Stimulated activated naive CD8-positive, alpha-beta T cell treated with anti-CD3 and anti-CD28 coated beads, Interleukin-15, amount 100 ng/mL, for 72 hours (primary cell): ENCODE measurements at places on chromosomes 5 and 9.

DNA sequence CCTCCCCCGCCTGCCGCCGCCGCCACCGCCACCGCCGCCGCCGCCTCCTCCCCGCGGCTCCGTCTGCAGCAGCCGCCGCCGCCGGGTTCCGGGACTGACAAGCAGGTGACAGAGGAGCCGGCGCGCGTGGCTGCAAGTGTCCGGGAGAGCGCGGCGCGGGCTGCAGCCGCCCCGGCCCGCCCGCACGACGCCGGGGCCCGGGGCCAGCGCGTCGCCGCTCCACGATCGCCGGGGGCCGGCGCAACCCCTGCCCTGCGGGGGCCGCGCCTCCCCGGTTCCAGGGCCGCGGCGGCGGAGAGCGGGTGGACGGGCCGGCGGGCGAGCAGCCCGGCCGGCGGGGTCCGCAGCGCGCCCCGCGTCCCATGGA is 343 bp downstream of the LMX1B start:
- DNase-seq, result no peak

DNA sequence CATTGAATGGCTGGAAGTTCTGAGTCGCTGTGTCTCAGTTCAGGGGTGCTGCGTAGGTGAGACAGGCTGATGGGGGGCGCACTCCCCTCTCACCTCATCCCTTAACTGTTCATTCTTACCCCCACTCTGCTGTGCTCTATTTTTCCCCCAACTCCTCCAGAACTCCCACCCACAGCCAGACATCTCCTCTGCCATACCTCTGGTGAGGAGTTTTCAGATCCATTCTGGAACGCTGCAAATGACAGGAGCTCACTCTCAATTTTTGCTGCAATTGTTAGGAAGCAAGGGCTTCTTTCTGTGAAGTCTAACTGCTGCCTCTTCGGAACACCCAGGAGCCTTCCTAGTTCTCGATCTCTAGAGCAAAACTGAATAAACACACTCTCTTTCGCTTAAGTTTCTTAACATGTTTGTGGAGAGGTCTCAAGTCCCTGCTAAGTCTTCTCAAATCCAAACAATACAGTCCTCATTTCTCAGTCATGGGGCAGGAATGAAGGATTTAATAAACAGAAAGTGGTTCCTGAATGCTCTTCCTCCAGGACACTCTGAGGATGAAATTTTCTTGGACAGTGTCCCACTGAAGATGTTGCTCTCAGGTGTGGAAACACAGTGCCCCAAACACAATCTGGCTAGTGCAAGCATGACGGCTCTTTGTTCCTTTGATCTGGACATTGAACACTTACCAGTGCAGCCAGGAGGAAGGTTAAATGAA is 387.7 kb downstream of the KDM4C start:
- no peak for DNase-seq

DNA sequence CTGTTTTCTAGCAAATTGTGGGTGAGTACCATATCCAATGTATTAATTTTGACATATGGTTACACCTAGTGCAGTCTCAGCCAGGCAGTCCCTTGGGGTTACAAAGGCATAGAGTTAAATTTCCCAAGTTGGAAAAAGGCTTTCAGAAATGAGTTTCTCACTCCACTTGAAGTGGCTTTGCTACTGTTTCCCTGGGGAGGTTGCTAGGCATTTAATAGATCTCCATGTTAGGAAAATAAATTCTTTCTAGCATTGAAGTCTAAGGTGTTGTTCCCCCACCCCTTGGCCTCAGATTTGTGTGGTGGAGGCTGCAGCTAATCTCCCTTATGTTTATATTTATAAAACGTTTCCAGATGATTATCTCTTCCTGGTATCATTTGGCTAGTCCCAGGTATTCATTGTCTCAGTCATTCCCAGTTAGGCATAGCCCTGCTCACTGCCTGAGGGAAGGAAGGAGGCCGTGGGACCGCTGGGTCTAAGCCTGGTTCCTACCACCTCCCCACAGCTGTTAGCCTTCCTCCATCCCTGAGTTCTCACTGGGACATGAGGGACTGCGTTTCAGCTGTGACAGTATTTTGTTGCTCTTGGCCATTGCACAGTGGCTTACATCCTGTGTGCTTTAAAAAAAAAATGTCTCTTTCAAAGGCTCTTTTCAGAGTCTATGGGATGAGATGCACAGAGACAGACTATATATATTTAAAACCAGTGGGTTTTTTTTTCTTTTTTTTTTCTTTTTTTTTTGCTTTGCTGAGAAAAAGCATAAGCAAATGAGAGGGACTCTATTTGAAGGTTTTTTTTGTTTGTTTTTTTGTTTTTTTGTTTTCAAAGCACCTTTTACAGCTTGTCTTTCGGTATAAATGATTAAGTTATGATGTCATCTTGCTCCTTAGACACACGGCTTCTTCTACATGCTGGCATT is 121.5 kb downstream of the MAST4 start:
- no peak for DNase-seq

GRCh38 chr9:15944341-15944740 is 391.5 kb downstream of the CCDC171 start:
- DNase-seq, result no peak

GRCh38 chr9:78871452-78872331 is 574.8 kb downstream of the PSAT1 start:
- DNase-seq, result no peak

- DNase-seq, result no peak
These were observed 59.1 kb upstream of the ALDH1A1 start for GRCh38 chr9:73011956-73012355.

GRCh38 chr5:143536364-143536763 is 132.9 kb upstream of the NR3C1 start:
- no peak for DNase-seq

GRCh38 chr5:15026011-15026893 is 154.7 kb upstream of the ANKH start:
- DNase-seq, result no peak

DNA sequence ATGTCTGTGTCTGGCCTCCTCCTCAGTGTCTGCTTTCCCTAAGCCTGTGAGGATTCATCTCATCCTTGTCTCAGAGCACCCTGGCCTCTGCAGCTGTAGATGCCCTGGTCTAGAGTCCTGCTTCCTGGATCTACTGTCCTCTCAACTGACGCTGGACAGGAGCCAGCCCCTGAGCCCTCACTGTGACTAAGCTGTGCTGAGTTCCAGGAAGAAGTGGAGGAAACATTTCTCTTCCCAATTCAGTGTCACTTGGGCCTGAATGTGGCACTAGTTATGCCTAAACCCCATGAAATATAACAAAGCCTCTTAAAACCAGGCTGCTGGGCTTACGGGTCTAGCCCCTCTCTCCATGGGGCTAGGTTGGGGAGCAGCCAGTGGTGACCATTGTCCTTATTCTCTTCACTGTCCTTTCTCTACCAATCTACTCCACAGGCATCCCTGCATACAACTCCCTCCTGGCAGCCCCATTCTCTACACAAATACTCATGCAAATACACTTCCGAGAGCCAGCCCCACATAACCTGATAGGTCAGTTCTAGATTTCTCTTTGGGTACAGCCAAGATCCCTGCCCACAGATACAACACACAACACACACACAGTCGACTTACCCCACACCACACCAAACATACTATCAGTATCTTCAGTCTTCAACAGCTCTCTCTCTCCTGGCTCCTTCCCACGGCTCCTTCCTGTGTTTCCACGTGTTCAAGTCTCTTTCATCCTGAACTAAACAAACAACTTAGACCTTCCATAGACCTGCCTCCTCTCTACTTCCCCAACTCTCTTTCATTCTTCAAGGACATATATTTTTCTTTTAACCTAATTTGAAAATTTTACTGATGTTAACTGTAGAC is 220.8 kb downstream of the SNX18 start:
- DNase-seq, result no peak

- no peak for DNase-seq
These were observed 115.7 kb downstream of the WNK2 start for GRCh38 chr9:93299418-93300174.

- DNase-seq, result no peak
These were observed 119.8 kb upstream of the PANK3 start for GRCh38 chr5:168699002-168699401.

DNA sequence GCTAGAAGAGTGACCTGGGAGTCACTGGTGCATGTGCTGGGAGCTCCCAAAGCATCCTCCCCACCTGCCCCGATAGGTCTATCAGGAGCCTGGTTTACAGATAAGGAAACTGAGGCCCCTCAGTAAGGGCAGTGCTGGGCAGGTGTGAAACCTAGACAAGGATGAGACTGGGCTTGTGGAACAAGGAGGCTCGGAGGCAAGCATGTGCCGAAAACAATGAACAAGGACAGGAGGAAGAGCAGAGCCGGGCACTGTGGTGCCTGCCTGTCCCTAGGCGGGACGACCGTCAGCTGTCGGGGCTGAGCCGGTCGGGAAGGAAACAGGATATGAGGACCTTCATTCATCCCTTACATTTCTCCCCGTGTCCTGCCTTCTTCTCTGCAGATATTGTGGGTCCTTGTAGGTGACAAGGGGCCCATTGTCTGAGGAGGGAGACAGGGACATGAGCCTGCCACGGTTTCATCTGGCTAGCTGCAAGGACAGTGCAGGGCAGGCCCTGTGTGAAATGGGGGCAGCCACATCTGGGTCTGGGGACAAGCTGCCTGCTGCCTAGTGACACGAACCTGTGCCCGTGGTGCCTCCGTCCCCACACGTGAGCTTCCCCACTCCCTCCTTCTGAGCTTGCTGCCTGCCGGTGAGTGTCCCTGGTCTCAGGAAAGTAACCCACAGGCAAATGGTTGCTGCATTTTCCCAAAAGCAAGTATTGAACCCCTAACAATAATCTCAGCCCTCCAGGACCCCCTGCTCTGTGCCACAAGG is 18.6 kb downstream of the FGD3 start:
- no peak for DNase-seq

DNA sequence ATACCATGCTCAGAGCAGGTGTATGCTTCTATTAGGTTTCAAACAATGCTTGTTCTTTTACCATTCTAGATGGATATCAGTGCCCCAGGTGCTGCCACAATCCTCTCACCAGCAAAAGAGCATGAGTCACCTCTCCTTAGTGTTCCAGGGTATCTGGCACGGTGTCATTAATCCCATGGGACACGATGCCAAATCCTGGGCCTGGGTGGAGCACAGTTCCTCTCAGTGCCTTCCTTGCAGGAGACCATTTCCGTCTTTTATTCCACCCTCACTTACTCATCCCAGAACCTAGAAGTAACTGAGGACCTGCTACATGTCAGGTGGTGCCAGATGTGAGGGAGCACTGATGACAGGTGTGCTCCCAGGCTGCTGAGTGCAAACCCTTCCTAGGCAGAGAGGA is 1.3 kb upstream of the OR13J1 start:
- DNase-seq, result no peak

DNA sequence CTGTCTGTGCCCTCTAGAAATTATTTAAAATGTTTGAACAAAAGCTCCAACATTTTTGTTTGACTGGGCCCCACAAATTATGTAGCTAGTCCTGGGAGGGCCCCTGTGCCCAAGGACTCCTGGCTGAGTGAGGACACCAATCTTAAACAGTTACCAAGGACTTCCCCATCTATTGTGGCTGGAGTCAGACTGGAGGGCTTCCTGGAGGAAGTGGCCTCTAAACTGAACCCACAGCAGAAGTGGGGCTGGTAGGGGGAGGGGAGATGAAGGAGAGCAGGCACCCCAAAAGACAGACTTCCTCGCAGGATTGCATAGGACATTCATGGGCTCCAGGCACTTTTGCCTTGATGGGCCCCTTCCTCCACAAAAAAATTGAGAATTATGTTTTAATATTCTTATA is 8.1 kb downstream of the ADAMTS13 start:
- no peak for DNase-seq

- no peak for DNase-seq
These were observed 111.1 kb downstream of the CACNA1B start for GRCh38 chr9:137988701-137989100.

- DNase-seq, result peak; percentile 59
These were observed 14.7 kb upstream of the CXXC5 start for GRCh38 chr5:139633295-139634027.

DNA sequence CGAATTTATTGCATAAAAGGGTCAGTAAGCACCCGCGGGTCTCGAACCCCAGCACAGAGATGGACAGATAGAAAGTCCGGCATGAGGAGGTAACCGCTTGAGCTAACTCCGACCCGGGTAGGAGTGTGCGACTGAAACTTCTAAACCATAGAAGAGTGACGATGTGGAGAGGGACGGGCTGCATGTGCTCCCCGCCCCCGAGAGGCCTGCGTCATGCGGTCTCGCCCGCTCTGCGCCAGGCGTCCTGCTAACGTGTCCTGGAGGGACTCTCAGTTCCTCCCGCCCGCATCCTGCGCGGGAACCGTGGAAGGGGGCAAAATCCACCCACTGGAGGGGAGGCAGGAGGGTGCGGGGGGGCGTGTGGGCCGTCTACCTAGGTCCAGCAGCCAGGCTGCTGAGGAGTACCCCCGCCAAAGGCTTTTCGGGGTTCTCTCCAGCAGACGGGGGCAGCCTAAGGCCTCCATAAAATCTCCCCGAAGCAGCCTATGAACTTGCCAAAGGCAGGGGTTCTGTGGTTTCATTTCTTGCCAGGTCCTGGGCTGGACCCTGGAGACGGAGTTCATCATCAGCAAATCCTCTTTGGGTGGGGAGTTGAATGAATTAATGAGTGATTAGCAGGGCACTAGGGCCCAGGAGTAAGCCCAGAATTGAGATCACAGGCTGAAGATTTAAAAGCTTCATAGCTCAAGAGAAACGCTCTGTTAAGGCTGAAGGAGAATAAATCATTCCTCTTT is 51.9 kb downstream of the TGFBI start:
- DNase-seq, result peak; percentile 90

DNA sequence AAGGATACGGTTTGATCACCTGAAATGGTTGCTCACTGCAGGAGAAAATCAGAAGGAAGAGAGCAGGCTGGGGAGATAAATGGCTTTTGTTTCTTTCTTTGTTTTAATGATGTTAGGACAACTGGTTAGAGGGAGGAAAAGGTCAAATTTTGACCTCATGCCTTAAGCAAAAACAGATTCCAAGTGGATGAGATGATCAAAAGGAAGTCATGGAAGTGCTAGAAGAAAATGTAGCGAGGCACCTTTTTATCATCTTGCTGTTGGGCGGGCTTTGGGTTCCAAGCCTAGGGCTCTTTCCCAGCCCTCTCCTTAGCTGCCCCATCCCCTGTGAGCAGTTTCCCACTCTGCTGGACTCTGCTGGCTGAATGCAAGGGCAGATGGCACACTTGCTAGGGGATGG is 127.9 kb downstream of the ADAMTS2 start:
- no peak for DNase-seq

GRCh38 chr5:59174248-59174844 is 591.5 kb downstream of the RAB3C start:
- peak; percentile 42 for DNase-seq

DNA sequence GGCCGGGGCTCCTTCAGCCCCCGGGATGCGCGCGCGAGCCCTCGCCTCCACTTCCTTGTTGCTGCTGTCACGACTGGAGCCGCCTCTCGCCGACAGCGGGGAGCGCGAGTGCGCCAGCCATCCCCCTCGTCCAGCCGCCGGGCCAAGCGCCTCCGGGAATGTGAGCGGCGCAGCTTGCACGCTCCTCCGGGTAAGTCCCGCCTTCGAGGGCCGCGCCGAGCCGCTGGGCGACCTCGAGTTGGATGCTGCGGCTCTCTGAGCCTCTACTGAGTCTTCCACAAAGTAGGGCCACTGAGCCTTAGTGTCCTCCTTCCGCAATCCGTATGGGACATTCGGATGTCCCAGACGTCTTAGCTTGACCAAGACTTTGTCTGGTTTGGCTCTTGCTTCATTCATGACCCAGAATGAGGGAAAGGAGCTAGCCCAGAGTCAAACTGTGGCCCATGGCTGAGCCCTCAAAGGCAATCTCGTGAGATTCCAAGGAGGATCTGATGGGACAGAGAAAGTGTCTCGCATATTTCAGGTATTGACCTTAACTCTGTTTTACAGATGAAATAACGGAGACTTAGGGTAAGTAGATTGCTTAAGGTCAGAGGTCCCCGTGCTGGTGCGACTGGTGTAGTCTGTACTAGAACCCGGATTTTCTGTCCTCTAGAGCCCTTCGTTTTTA is 586 bp downstream of the HMGXB3 start:
- DNase-seq, result peak; percentile 44
